ENCODE measurements at places on chromosomes 12 and 14.

DNA sequence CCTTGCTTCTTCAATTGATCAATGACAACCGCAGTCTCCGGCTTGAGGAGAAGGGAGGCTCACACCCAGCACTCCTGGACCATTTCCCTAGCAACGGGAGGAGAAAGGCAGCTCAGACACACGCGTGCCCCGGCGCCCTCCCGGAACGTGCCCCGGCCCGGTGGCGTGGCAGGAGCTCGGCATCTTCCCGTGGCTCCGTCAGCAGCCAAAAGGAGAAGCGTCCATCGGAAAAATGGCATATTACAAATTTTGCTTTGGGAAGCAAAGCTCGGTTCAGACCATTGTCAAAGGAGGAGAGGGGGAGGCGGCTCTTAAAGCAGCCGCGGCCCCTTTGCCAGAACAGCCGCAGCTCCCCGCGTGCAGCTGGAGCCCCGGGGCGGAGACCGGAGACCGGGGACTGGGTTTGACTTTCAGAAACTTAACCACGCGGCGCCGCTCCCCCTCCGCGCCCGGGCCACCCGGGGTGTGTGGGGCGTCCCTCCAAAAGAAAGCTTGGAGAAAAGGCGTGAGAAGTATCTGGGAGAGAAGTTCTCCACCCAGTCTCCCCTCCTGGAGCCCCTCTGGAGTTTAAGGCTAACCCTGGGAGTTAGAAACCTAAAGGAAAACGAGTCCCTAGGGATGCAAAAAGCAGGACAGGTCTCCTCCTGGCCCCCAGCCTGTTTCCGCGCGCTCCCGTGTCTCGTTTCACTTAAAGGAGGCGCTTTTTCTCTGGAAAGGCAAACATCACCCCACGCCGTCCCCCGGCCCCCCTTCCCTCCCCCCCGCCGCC is 545 bp downstream of the PPFIA2 start:
- DNase-seq: peak; percentile 49

DNA sequence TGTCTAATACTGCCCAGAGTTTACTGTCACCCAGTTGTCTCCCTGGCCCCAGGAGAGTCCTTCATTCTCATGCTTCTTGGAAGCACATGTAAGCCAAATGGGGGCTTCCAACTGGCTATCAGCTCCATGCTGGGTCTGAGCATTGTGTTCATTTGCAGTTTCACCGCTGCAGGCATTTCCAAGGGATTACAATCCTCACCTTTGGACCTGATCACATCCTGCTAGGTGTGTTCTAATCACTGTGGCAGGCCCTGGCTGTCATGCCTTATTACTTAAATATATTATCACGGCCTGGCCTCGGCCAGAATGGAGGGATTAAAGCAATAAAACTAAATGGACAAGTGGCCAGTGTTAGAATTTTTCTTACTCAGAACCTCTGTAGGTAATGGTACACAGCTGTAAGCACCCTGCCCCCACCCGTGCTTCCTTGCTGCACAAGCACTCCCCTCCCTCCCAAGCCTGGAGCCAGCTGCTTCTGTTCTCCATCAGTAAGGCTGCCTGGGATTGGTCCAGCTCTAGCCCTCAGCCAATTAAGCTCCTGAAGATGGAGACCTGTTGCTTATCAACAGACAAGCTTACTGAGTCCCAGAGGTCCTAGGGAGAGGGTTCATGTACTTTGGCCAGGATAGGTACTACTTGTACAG is 175.9 kb upstream of the RBM19 start:
- no peak for DNase-seq

DNA sequence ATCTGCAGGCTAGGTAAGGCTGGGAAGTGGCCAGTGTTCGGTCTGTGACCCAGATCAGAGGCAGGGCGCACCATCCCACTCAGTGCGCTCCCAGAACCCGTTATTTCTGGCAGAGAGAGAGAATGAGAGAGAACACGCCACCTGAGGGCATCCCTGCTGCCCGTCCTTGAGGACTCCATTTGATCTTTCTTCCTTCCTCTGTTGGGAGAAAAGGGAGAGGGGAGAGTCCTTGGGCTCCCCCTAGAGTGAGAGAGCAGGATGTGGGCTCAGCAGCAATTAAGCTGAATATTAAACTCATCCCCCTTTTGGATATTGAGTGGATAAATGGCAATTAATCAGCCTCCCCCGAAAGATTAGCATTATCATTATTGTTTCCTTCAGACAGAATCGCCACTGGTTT is 70.6 kb downstream of the IFT43 start:
- DNase-seq: no peak

GRCh38 chr12:91370086-91370868 is 187.7 kb upstream of the DCN start:
- DNase-seq: no peak

DNA sequence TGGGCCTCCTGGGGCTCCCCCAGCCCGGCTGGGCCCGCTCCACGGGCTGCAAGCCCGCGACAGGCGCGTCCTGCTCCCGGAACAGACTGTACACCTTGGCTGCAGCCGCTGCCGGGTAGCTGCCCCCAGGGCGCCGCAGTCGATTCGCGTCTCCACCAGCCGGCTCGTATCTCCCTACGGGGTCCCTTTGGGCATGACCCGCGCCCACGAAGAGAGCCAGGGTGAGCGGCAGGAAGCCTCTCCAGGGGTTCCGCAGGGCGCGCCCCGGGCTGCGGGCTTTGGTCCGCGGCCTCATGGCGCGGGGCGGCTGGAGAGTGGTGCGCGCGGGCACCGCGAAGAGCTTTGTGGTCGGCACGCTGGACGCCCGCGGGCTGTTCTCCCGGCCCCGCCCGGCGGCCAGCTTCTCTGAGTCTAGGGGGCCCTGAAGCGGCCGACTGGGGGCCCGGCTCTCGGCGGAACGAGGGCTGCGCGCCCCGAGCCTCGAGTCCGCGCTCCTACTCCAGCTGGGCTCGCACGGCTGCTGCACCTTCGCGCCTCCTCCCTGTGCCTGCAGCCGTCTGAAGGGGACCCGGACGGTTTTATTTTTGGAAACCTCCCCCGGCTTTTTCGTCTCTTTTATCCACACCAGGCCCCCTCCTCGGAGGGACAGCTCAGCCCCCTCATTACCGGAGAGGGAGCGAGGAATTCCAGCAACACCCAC is at the start of gene LTBP2:
TSS of gene LTBP2 (minus strand) at position 588 of the 700 bp plus-strand sequence. CDS start at position 295, 293 bp downstream.
- no peak for DNase-seq

DNA sequence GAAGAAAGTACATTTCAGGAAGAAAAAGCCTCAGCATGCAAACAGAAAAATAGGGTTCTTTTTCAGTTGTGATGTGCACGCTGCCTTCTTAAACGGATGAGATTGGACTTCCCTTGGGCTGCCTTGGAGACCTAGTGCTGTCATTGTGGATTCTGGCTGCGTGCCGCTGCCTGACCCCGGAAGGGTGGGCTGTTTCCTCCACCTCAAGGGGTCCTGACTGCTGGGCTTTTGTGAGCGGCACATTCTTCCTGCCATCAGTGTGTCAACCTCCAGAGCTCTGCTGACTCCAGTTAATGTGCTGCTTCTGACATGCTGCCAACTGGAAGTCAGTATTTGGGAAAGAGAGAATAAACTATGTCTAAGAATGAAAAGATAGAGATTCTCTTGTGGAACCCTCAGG is 25.1 kb downstream of the CCNK start:
- DNase-seq: no peak

GRCh38 chr12:79678306-79678705 is 12.5 kb downstream of the PAWR start:
- no peak for DNase-seq

DNA sequence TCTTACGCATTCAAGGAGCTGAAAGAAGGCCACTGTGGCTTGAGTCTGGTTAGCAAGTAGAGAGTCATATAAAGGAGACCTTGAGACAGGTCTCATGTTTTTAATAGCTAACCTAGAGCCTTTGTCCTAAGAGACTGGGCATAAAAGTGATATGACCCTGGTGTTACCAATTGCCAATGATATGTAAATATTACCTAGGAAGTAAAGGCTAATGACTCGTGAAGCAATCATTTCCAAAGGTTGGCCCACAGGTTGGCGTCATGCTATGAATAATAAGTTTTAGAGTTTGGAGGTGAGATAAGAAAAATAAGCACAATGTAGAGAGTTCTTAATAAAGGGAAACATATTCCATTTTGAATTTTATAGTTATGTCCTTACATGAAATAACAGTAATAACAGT is 116.6 kb upstream of the PLEKHA5 start:
- no peak for DNase-seq

DNA sequence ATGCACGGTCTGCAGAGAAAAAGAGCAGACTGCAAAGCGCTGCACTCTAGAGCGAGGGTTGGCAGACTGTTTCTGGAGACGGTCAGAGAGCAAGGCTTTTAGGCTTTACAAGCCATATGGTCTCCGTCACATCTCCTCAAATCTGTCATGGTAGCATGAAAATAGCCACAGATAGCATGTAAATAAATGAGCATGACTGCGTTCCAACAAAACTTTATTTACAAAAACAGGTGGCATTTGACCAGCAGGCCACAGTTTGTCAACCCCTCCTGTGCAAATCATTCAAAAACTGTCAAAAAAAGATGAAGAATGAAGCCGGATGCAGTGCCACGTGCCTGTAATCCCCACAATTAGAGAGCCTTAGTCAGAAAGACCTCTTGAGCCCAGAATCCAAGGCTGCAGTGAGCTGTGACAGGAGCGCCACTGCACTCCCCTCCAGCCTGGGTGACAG is 18.9 kb downstream of the SYNE3 start:
- no peak for DNase-seq

DNA sequence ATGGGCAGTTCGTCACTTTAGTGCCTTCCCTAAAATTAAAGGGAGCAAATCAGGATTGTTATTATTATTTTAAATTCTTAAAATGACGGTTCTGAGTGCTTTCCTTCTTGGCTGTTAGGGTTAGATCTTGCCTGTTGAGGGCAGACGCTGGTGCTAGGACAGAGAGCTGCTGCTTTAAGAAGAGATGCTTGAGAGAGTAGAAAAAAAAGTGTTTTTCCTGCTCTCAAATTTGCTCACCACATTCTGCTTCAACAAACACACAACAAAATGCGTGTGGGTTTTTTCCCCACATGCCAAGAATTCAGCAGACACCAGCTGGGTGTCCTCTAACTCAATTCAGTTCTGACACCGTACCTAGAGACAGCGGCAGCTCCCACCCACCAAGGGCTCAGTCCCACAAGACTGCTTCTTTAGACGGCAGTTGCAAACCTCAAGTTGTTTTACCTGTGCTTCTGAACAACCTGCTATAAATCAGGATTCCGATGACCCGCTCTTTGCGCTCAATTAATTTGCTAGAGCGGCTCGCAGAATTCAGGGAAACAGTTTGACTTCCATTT is 75.8 kb upstream of the RIN3 start:
- DNase-seq: no peak

GRCh38 chr12:10645910-10646309 is 27.9 kb downstream of the STYK1 start:
- no peak for DNase-seq

DNA sequence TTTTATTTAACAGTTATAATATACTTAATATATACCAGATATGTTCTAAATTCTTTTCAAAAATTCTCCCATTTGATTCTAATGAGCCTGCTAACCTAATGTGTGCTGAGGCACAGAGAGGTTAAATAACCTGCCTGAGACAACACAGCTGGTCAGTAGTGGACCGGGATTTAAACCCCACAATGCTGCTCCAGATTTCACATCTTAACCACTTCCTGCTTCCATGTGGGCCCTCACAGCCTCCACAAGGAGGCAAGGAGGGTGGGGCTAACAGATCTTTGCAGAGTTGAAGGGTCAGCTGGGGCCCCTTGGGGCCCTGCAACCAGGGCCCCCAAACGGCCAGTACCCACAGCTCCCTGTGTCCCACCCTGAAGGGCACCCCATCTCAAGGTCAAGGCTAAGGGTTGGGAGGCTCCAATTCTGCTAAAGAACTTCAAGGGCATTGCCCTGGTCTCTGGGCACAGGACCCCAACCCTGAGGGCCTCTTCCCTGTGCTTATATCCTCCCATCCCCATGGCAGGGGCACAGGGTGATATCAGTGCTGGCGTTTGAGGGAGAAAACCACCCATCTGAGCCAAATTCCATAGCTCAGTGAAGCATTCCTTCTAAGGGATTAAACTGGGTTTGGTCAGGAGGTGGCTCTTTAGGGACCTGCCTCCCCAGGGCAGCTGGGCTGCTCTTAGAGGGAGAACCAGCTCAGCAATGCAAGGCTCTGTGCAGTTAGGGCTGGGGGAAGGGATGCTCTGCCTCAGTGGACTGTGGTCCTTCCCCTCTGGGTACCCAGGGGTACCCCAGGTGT is 2.2 kb downstream of the KRT80 start:
- DNase-seq: no peak

- no peak for DNase-seq
Measured at GRCh38 chr12:10101042-10101579, 2.3 kb upstream of the CLEC1A start.

GRCh38 chr12:25106818-25107217 is 88.1 kb downstream of the DNAI7 start:
- no peak for DNase-seq

DNA sequence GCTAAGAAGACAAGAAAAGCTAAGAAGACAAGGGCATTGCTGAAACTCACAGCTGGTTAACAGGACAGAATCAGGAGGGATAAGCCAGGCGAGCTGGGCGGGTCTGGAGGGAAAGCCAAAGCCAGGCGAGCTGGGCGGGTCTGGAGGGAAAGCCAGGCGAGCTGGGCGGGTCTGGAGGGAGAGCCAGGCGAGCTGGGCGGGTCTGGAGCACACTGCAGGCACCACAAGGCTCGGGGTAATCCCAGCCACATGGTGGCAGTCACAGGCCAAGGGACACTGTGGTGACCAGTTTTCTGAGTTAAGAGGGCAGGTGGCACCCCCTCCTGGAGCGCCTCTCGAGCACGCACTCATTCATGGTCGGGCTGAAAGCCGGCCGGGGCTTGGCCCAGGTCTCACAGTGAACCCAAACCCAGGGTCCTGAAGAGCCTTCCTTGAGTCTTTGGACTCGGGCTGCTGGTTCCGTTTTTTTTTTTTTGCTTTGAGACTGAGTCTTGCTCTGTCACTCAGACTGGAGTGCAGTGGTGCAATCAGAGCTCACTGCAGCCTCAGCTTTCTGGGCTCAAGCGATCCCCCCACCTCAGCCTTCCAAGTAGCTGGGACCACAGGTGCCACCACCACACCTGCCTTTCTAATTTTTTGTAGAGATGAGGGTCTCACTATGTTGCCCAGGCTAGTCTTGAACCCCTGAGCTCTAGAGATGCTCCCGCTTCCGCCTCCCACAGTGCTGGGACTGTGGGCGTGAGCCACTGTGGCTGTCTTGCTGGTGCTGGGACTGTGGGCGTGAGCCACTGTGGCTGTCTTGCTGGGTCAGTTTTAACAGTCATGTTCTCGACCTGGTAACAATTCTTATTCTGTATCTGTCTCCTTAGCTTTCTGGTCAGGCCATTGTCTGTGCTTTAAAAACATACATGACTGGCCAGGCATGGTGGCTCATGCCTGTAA is 40.2 kb downstream of the HSP90AA1 start:
- peak; percentile 59 for DNase-seq

- DNase-seq: no peak
Measured at GRCh38 chr12:117134721-117135120, 35.5 kb upstream of the TESC start.

- peak; percentile 56 for DNase-seq
Measured at GRCh38 chr14:51208982-51209381, 31.1 kb upstream of the TMX1 start.

DNA sequence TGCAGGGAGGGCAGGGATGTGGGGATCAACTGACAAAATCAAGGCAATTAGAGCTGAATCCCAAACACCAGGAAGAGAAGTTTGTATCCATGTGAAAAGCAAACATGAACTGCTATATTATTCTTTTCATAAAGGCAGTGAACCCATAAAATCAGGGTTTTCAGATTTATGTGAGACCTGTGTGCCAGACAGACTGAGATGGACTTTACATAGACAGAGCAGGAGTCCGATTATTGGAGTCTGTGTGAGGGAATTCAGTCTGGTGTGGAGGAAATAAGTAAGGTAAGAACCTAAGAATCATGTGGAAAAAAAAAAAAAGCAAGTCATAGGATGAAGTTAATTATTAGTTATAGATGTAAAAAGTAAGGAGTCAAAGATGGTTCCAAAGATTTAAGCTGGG is 45.1 kb upstream of the SYCP3 start:
- no peak for DNase-seq
